ENCODE measurements at places on chromosomes 5 and 9.

- no peak for DNase-seq
Measured at GRCh38 chr9:135030566-135031226, 56.8 kb upstream of the OLFM1 start.

DNA sequence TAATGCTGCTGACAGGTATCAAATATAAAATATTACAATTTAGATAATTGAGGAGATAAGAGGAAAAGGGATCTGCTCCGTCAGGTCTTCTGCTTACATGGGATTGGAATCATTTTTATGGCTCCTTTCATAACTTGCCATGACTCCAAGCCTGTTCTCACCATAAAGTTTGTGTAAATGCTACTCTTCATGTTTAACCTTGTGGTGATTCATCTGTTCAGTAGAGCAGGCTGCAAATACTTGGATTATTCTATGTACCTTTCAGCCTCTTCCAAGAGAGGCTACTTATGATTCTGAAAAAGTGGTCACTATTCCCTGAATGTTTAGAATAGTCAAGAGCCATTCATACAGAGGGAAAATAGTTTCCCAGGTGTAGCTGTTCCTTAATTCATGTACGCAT lies 66.9 kb downstream of the SLC44A1 start:
- DNase-seq = no peak

DNA sequence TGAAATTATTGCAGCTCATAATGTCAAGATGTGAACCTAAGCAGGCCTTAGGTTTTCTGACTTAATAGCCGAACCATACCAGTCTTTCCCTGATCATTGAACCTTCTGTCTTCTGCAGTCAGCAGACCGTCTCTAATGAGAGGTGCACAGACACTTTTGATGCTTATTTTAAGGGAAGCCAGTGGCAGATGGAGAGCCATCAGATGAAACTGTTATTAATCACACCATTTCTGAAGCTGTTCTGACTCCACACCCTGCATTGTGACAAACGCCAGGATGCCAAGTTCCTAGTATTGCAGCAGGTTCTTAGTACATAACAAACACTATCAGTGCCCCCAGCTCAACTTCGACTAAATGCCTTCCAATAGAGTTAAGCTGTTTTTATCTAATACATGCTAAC lies 43.0 kb downstream of the PIK3R1 start:
- DNase-seq = no peak

DNA sequence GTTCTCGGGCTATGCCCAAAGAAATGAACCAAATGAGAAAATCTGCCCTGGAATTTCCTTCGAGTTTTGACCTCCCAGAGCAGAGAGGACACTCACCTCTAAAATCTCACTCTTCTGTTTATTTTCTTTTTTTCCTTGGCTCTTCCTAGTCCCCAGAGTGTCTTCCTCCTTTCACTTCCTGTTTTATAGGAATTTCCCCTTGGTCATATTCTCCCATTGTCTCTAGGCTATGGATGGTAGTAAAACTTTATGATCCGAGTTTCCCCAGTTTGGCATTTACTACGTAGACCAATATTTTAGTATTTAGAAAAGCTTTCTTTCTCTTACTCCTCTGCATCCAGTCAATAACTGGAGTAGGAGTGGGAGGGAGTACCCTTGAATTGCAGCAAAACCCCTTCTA lies 354.5 kb upstream of the ZNF608 start:
- DNase-seq = no peak

GRCh38 chr9:76115396-76115795 lies 224.9 kb downstream of the PCSK5 start:
- no peak for DNase-seq

DNA sequence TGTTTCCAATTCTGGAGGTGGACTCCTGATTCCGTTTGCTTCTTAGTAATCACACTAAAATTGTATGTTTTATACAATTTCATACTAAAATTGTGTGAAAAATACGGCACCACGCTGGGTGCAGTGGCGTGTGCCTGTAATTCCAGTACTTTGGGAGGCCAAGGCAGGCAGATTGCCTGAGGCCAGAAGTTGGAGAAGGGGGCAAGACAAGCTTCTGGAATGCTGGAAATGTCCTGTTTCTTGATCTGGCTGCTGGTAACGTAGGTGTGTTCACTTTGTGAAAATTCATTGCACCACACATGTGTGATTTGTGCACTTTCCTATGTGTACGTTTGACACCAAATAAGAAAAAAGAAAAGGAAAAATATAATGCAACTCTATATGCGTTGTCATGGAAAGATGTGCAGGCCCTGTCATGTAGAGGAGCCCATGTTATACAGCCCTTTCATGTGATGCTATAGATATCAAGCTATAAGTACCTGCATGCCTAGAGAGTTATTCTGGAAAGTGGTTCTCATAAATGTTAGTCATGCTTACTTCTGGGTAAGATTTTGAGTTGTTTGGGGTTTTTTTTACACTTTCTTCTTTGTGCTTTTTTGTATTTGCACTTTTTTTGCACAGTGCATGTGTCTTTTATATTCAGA lies 119.9 kb downstream of the TMEM174 start:
- no peak for DNase-seq

- no peak for DNase-seq
Measured at GRCh38 chr9:135839516-135839915, 67.8 kb downstream of the CAMSAP1 start.

- no peak for DNase-seq
Measured at GRCh38 chr9:112233769-112234168, 58.7 kb upstream of the SUSD1 start.

- DNase-seq = no peak
Measured at GRCh38 chr5:180093651-180094382, 22.3 kb upstream of the RNF130 start.

- DNase-seq = peak; percentile 89
Measured at GRCh38 chr9:129783516-129784361, 19.2 kb upstream of the TOR1B start.

GRCh38 chr9:114123031-114123977 lies 24.2 kb upstream of the KIF12 start:
- DNase-seq = no peak

DNA sequence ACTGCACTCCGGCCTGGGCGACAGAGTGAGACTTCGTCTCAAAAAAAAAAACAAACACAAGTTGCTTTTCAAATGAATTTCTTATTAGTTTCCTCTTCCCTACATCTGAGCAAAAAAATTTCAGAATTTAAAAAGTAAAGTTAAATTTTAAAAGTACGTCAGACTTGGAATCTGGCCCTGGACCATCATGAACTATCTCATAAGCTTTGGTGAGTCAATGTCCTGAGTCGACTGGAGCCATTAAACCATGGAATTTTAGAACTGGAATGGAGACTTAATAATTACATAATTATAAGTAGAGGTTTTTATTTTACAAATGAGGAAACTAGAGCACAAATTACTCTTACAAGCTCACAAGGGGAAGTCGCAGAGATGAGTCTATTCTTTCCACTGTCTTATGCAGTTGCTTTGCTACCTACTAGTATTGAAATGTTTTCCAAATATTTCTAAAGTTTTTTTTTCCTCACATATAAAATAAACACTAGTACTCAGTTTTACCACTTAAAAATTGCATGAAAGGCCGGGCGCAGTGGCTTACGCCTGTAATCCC lies 98.0 kb upstream of the ZNF608 start:
- no peak for DNase-seq

DNA sequence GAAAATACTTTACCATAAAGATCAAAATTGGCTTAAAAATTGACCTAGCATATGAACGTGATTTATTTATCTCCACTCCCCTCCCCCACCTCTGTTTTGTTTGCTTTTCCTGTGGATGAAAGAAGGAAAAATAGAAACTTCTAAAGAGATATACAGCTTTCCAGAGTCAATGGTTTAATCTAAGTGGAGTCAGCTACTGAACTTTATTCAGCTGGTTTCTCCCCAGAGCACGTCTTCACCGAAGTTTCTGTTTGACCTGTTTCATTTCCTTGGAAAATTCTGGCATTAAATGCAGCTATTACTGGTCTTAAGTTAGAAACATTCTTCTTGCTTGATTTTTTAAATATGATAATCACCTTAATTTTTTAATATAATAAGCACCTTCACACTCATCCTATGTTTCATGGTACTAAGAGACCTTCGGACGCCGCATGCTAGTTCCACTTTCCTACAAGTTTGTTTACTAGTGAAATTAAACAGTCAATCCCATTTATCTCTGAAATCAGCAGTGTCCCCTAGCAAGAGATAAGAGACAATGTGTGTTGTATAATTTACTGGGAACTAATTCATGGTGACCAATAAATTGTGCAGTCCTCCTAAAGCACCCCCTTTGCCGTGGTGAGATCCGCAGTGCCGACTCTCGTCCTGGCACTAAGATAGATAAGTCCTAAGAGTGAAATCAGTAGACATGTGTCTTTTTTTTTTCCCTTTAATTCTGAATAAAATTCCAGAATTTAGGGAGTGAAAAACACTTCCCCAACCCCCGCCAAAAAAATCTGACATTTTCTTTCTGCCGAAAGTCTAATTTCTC lies 89.9 kb downstream of the ARL15 start:
- DNase-seq = no peak

DNA sequence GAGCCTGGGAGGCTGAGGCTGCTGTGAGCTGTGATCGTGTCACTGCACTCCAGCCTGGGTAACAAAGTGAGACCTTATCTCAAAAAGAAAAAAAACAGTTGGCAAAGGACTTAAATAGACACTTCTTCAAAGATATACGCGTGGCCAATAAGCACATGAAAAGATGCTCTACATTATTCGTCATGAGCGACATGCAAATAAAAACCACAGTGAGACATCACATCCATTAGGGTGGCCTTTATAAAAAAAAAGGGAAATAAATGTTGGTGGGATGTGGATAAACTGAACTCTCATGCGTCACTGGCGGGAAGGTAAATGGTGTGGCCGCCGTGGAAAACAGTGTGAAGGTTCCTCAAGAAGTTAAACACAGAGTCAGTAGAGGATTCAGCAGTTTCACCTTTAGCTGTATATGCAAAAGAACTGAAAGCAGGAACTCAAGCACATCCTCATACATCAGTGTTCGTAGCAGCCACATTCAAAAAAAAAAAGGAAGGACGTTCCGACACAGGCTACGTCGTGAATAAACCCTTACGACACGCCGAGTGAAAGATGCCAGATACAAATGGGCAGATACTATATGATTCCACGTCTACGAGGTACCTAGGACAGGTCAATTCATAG lies 24.5 kb upstream of the NRARP start:
- no peak for DNase-seq

DNA sequence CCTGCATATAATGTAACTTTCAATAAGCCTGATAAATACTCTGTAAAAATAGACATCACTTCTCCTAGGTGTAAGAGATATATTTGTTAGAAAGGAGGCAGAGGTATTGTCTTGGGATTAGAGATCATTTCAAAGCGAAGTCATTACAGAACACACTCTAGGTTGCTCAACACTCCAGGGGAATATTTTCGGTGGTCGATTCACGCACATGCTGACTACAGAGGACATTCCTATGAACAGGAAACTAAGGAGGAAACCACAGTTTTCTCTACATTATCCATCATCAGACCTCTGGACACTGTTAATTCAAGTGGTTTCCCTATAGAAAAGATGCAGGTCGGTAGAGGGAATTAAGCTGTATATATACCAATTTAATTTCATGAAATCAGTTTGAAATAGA lies 370.0 kb downstream of the NDUFS4 start:
- DNase-seq = no peak

DNA sequence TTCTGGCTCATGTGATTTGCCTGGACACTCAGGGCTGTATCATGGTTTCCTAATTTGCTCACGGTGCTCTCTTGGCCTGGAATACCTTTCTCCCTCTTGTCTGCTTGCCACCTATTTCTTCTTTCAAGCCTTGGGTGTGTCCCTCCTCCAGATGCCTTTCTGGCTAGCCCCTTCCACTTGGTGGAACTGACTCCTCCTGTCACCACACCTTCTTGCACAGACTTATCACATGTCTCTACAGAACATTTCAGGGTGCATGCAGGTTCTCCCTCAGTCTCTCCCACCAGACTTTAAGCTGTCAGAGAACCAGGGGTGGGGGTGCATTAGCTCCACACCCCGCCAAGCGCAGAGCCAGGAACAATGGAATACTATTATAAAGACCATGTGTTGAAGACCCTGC lies 1.9 kb downstream of the TBC1D2 start:
- no peak for DNase-seq

GRCh38 chr9:103068753-103069152 lies 73.6 kb downstream of the CYLC2 start:
- DNase-seq = no peak

- DNase-seq = no peak
Measured at GRCh38 chr5:118611332-118611945, 376.9 kb downstream of the DTWD2 start.

DNA sequence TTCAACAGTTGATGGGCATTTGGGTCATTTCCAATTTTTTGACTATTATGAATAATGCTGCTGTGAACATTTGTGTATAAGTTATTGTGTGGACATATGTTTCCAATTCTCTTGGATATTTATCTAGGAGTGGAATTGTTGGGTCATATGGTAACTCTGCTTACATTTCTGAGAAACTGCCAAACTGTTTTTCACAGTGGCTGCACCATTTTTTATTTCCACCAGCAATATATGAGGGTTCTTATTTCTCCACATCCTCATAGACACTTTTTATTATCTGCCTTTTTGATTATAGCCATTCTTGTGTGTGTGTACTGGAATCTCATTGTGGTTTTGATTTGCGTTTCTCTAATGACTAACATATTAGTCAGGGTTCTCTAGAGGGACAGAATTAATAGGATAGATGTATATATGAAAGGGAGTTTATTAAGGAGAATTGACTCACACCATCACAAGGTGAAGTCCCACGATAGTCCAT lies 14.7 kb upstream of the MED27 start:
- no peak for DNase-seq

GRCh38 chr5:116765441-116765840 lies 190.8 kb upstream of the SEMA6A start:
- no peak for DNase-seq

- no peak for DNase-seq
Measured at GRCh38 chr5:180166176-180166575, 42.8 kb downstream of the RASGEF1C start.

DNA sequence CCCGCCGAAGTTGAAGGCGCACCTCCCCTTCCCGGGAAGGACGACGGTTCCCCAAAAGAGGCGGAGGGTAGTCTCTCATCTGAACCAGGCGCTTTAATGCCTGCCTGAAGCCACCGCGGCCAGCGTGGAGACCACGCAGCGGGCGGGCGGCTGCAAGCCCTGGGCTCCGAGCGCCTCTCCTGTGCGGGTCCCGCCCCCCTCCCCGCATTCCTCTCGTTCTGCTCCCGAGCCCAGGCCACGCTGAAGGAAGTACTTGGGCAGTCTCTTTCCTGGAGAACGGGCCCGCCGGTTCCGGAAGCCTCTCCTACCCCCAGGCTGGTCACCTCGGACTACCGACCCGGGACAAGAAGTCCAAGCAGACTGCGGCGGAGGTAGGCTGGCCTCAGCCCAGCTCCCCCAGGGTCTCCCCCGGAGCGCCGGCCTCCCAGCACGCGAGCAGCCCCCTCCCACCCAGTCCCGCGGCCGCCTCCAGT lies 571 bp downstream of the PPIC start:
- DNase-seq = no peak

- DNase-seq = no peak
Measured at GRCh38 chr5:54520940-54521339, 3.4 kb downstream of the SNX18 start.

Data from stimulated activated CD4-positive, alpha-beta T cell treated with anti-CD3 and anti-CD28 coated beads, Interleukin-12 subunit alpha, Interleukin-12 subunit beta, amount 100 ng/mL, for 48 hours (primary cell).